Activated naive CD4-positive, alpha-beta T cell (primary cell): ENCODE measurements at places on chromosomes 7 and 10.

DNA sequence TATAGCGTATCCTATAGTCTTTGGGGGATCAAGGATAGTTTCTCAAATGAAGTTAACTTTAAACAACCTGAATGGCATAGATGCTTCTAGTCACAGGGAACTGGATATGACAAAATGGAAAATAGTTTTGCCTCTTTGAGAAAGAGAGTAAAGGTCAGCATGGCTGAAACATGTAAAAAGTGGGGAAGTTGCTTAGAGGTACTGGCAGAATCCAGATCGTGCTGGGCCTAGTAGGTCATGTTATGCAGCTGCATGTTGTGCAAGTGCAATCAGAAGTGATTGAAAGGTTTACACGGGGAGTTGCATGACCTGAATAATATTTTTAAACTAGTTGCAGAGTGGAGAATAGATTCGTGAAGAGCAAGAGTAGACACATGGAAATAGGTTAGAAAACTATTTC lies 201.1 kb upstream of the HDAC9 start:
- DNase-seq: no peak

- no peak for DNase-seq
These were observed 270.4 kb upstream of the PRKCQ start for GRCh38 chr10:6850452-6850851.

- DNase-seq: no peak
These were observed 12.7 kb downstream of the C10orf71 start for GRCh38 chr10:49311555-49312236.

DNA sequence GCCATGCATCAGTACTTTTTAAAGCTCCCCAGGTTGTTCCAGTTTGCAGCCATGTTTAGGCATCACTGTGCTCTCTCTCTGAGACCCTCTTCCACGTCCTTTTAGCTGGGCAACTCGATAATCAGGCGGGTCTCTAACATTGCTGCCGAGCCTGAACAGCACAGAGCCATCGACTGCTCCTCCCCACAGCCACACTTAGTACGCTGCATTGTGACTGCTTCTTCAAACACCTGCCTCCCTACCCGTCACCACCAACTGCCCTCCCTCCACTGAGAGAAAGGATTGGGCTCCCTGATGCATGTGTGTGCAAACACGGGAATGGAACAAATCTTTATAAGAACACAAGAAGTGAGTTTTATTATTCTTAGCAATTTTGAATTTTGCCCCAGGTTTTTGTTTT lies 11.4 kb upstream of the TACR2 start:
- no peak for DNase-seq

DNA sequence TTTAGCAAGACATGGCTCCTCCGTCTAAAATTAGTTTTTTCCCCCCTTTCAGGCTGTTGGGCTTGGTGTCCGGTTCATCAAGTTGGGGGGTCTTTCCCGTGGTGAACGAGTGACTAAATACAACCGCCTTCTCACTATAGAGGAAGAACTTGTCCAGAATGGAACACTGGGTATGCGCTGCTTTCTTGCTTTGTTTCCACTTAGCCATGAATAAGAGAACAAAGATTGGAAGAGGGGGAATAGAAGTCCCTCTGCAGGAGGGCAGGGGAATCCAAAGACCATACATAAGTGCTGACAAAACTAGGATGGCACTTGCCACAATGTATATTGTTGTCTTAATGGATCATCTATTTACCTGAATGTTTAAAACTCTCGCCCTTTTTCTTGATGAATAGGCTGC lies 30.5 kb downstream of the ENO4 start:
- DNase-seq: no peak

DNA sequence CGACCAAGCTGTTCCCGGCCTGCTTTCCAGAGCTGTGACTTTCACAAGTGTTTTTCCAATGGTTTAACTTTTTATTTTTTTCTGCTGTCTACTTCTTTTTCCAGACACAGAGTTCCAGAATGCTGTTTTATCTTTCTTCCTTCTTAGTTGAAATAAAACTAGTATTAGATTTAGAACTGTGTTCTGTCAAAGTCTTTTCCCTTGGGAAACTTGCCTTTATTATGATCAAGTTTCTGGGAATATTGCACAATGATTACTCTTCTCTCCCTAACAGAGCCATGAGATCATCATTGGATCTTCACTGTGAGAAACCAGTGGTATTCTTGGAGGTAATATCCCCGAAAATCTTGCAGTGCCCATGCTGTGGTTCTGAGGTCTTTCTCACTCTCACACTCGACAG lies 104.9 kb upstream of the KCND2 start:
- no peak for DNase-seq

GRCh38 chr7:9516662-9517061 lies 1083.3 kb downstream of the NXPH1 start:
- DNase-seq: no peak

DNA sequence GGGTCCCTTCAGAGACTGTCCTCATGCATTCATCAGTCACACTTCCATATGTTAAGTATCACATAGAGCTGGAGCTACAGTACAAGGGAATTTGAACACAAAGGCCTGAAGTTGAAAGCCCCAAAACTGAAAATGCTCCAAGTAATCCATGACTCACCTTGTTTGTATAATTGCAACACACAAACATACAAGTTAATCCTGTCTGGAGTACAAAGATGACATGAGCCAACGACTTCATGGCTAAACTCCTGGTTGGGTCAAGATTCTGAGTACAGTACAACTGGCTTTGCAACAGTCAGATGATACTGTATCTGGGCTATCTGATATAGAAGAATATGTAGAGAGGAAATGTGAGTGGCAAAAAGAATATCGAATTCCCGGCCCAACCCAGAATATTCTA lies 73.1 kb upstream of the AASS start:
- no peak for DNase-seq

GRCh38 chr10:114871379-114871778 lies 49.8 kb downstream of the FHIP2A start:
- no peak for DNase-seq

DNA sequence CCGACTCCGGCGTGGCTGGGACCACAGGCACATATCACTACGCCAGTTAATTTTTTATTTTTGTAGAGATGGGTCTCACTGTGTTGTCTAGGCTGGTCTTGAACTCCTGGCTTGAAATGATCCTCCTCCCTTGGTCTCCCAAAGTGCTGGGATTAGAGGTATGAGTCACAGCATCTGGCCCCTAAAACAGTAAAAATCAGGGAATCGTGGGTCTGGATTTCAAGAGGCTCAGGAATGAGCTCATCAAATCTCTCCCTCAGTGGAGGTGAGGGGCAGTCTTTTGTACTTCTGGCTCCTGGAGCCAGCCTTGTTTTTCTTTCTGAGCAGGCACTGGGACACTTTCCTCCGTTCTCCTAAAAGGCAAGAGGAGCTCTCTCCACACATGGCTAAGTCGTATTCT lies 32.1 kb upstream of the RHEB start:
- DNase-seq: no peak

GRCh38 chr10:311901-312665 lies 176.8 kb downstream of the ZMYND11 start:
- DNase-seq: no peak

GRCh38 chr7:117901089-117901797 lies 28.0 kb upstream of the CTTNBP2 start:
- no peak for DNase-seq

DNA sequence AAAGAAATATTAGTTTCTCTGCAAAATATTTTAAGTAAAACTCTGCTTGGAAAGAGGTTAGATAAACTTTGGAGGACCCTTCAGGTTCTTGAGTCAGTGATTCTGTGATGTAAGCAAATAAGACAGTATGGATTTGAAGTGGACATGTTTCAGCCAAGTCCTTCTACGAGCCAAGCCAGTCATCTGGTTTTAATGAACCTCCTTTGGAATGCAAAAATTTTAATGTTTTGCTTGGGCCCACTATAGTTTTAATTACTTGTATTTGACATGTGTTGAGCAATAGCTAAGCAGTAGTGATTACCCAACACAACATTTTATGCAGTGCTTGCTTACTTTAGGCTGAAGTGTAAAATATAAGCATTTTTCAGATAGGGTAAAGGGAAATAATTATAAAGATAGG lies 296.3 kb upstream of the SEMA3D start:
- no peak for DNase-seq

DNA sequence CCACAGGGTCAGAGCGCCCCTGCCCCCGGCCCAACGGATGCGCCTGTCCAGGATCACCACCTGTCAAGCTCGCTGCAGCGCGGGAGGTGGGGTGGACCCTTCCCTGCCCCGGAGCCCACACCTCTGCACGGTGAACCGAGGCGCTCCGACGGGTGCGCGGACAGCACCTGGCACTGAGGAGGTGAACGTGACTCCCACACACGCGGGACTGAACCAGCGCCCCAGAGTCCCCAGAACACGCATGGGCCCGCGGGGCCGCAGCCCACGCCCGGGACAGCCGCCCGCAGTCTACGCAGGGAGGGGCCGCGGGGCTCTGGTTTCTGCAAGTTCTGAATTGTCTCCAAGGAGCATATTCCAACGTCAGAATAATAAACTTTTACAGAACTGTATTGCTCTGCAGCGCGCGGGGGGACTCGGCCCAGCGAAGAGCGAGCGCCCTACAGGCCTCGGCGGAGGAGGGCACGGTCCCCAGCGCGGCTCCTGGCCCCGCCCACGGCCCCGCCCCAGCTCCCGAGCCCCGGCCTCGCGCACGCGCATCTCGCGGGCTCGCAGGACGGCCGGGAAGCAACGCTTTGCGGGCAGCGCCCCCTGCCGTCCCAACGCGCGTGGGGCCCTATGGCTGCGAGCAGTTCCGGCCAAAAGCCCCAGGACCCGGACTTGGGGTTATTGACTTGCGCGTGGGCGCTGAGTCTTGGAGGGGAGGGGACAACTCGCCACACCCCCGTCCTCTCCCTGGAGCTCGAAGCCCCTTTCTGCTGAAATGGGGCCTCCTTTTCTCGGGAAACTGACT lies 29.7 kb downstream of the OAT start:
- peak; percentile 93 for DNase-seq

DNA sequence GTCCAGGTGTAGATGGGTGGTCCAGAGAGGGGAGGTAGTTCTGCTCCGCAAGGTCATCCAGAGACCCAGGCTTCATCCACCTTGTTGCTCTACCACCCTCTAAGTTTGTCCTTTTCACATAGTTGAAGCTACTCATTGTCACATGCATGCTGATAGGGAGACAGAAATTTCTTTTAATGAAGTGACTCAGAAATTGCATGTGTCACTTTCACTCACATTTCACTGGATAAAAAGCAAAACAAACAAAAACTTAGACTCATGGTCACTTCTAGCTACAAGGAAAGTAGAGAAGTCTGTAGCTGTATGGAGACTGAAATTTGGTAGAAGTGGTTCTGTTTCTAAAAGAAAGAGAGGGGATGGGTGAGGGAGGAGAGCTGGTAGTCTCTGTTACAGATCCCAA lies 161.9 kb downstream of the SORCS3 start:
- no peak for DNase-seq
